Esophagus (tissue), 2 donors: ENCODE measurements at places on chromosomes 3 and 15. TPM values are rescaled to one million over a fixed set of nuclear protein-coding genes. Genes with fewer than 3 reads are reported as not detected.

HCLS1 gene
- 6.2 TPM for polyA plus RNA-seq

SLCO3A1 gene
- polyA plus RNA-seq: 18.2 TPM

P2RY13 gene
- 0.68 TPM for polyA plus RNA-seq

CD47 gene
- polyA plus RNA-seq: 73.7 TPM

SYNPR gene
- not detected for polyA plus RNA-seq

EFCAB12 gene
- polyA plus RNA-seq: 0.02 TPM

AQP9 gene
- polyA plus RNA-seq: 0.05 TPM

PIERCE2 gene
- 0.73 TPM for polyA plus RNA-seq

CPNE9 gene
- not detected for polyA plus RNA-seq

ZNF774 gene
- 0.80 TPM for polyA plus RNA-seq

COX5A gene
- 331 TPM for polyA plus RNA-seq

SCN11A gene
- 0.02 TPM for polyA plus RNA-seq

ARGFX gene
- polyA plus RNA-seq: not detected

PAK6 gene
- 16.6 TPM for polyA plus RNA-seq

GNB4 gene
- 2.1 TPM for polyA plus RNA-seq

HOMER2 gene
- polyA plus RNA-seq: 23.0 TPM

CLEC3B gene
- 12.6 TPM for polyA plus RNA-seq

CSPG4 gene
- 3.0 TPM for polyA plus RNA-seq

P4HTM gene
- 10.7 TPM for polyA plus RNA-seq

PRTG gene
- polyA plus RNA-seq: 0.10 TPM

SLC2A2 gene
- polyA plus RNA-seq: not detected

FOXB1 gene
- not detected for polyA plus RNA-seq

KY gene
- 0.08 TPM for polyA plus RNA-seq
